T-helper 2 cell (primary cell): ENCODE measurements at places on chromosomes 11 and 22.

- peak; percentile 28 for DNase-seq
These were observed 682 bp downstream of the PGAP2 start for GRCh38 chr11:3808861-3809623.

DNA sequence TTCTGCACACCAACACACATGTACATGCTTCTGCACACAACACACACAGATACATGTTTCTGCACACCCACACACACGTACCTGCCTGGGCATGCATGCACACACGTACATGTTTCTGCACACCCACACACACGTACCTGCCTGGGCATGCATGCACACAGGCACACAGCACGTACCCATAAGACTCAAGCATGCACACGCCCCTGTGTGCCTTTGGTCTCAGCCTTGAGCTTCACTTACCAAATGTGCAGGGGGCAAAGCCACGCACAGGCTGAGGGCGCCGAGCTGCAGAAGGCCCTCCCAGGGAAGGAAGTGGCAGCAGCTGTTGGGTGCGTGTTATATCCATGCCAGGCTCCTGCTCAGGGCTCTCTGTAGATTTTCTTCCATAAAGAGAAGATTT is 34.7 kb upstream of the SMIM38 start:
- DNase-seq = no peak

DNA sequence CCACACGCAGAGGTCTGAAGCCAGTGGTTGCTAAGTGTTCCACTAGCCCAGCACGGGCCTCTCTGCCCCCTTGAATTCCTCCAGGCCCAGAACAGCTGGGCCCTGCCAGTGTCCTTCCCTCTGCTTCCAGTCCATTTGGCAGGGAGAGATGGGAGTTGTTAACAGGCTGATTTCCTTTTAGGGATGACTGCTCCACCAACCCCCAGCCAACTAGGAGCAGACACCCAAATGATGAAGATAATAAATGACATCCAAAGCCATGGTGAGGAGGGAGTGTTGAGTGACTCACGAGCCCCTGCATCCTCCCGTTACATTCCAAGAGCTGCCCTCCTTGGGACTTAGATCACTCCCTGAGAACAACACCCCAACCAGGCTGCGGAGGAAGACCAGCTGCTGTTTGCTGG is 20.6 kb downstream of the PARVA start:
- DNase-seq = no peak

GRCh38 chr11:112162761-112163546 is 940 bp downstream of the IL18 start:
- no peak for DNase-seq

- no peak for DNase-seq
These were observed 5.0 kb downstream of the SHANK3 start for GRCh38 chr22:50677493-50678217.

DNA sequence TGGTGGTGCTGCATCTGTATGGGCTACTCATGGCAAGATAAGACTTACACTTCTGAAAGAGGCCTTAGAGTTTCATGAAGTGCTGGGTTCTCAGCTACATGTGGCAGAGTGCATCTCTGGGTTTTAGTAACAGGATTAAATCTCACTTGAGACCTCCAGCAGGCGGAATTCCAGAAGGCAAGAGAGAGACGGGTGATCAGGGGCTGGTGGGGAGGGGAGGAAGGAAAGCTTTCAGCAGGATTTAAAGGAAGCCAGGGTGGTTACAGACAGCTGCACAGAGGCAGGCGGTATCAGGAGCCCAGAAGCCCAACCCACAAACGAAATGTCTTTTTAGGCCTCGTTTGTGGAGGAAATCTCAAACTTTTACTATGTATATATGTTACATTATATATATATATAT is 56.2 kb upstream of the CD82 start:
- no peak for DNase-seq

DNA sequence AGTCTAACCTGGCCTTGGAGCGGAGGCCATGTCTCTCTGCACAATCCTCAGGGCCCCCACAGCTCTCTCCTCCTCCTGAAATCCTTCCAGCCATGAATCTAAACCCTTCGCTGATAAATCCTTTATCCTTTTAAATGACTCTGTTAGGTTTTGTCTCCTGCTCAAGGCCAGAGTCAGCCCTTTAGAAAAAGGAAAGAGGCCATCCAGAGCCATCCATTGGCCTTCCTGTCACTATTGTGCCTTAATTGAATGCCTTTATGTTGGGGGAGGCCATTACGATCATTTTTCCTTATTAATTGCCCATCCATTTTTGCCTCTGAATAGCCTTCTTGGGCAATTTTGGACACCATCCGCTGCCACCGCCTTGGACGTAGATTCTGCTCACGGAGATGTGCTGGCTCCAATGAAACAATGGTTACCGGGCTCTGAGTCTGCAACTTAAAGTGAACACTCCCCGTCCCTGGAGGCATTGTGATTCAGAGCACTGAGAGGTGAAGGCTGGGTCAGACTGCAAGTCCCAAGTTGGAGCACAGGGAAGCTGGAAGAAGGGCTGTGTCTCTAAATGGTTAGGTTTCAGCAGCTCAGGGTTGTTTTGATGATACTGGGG is 213.0 kb upstream of the E2F8 start:
- DNase-seq = no peak

DNA sequence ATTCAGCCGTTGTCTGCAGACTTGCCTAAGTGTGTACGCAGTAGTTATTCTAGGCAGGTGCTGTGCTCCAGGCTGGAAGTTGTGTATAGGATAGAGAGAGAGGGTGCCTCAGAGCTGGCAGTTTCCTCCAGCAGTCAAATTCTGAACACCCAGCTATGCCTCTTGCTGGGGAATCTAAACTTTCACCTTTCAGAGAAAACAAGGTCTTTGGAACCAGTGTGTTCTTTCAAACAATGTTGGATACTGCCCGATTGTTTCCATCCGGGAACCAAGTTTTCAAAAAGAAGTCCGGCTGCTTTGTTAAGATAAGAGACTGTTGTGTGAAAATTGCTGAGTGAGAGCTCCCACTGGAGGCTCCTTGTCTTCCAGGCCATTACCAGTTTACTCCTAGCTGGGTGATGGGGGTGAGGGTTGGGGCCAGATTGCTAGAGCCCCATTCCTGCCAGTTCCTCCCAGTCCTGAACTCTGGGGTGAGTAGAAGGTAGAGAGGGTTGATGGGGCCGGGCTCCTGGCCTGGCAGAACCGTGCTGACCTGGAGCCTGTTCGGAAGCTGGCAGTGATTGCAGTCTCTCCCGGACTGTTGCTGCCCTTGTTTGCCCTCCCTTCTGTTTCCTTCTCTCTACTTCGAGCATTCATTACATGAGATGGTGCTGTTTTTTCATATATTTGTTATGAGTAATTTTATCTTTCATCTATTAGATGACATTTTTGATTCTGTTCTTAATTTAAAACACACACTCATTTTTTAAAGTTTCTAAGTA is 150.2 kb downstream of the TEAD1 start:
- no peak for DNase-seq

DNA sequence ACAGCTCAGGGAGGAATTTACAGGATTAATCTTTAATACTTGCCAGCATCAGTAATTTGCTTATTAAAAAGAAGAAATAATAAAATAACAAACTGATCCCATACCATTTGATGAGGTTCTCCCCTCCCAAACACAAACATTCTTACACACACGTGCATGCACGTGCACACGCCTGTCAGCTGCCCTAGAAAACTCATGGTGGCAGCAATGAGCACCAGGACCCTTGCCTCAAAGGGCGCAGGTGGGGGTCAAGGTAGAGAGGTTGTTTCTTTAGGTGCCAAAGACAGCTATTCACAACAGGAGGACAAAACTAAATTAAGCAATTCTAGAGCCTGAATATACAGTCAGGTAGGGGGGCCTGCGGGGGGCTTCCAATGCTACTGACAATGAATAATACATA is 219.3 kb downstream of the BUD13 start:
- no peak for DNase-seq

- DNase-seq = no peak
These were observed 272.5 kb downstream of the SBF2 start for GRCh38 chr11:10021563-10021962.

DNA sequence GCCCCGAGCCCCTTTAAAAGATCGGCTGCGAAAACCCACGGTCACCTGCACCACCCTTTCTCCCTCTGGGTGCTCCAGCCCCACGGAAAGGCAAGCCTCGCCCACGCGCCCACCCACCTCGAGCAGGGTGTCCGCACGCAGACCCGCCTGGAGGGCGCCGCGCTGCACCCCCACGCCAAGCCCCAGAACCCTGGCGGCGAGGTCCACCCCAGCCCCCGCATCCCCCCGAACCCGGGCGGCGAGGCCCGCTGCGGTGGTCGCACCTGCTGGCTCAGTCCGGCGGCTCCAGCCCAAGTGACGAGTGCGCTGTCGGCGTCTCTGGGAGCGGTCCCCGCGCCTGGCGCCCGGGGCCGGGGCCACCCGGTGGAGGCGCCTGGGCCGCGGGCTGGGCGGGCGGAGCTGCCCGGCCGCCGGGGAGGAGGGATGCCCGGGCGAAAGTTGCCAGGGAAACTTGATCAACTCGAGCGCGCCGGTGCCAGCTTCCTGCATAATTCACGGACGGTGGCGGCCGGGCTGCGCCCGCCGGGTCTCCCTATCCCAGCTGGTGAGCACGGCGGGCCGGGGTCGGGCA is 1.1 kb downstream of the SHANK2 start:
- no peak for DNase-seq

- no peak for DNase-seq
These were observed 93.9 kb upstream of the MTMR2 start for GRCh38 chr11:96017856-96018255.

GRCh38 chr11:125215976-125216375 is 51.4 kb downstream of the PKNOX2 start:
- no peak for DNase-seq

- DNase-seq = no peak
These were observed 3.1 kb downstream of the CST6 start for GRCh38 chr11:66014804-66015453.

GRCh38 chr11:133082841-133083488 is 449.3 kb downstream of the OPCML start:
- peak; percentile 36 for DNase-seq

GRCh38 chr11:70341881-70342429 is 56.4 kb upstream of the CTTN start:
- no peak for DNase-seq

- no peak for DNase-seq
These were observed 114.4 kb upstream of the NARS2 start for GRCh38 chr11:78689101-78689500.

- no peak for DNase-seq
These were observed 58.1 kb downstream of the PPFIA1 start for GRCh38 chr11:70328556-70328955.

- DNase-seq = no peak
These were observed 70.7 kb downstream of the TEAD1 start for GRCh38 chr11:12744826-12745502.

- DNase-seq = no peak
These were observed 15.6 kb upstream of the RDX start for GRCh38 chr11:110311783-110312579.

DNA sequence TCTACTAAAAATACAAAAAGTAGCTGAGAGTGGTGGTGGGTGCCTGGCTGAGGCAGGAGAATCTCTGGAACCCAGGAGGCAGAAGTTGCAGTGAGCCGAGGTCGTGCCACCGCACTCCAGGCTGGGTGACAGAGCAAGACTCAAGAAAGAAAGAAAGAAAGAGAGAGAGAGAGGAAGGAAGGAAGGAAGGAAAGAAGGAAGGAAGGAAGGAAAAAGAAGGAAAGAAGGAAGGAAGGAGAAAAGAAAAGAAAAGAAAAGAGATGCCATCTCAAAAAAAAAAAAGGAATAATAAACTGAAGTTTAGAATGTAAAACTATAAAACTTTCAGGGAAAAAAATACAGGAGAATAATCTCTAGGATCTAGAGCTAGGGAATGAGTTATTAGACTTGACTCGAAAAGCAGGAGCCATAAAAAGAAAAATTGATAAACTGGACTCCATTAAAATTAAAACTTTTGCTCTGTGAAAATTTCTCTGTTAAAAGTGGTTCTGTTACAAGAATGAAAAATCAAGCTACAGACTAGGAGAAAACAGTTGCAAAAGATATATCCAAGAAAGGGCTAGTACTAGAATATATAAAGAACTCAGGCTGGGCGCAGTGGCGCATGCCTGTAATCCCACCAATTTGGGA is 13.4 kb upstream of the SEPTIN5 start:
- DNase-seq = no peak

- DNase-seq = no peak
These were observed 37.8 kb downstream of the DLG2 start for GRCh38 chr11:85589373-85589772.

- DNase-seq = no peak
These were observed 118.0 kb downstream of the KCNQ1 start for GRCh38 chr11:2562890-2563212.

DNA sequence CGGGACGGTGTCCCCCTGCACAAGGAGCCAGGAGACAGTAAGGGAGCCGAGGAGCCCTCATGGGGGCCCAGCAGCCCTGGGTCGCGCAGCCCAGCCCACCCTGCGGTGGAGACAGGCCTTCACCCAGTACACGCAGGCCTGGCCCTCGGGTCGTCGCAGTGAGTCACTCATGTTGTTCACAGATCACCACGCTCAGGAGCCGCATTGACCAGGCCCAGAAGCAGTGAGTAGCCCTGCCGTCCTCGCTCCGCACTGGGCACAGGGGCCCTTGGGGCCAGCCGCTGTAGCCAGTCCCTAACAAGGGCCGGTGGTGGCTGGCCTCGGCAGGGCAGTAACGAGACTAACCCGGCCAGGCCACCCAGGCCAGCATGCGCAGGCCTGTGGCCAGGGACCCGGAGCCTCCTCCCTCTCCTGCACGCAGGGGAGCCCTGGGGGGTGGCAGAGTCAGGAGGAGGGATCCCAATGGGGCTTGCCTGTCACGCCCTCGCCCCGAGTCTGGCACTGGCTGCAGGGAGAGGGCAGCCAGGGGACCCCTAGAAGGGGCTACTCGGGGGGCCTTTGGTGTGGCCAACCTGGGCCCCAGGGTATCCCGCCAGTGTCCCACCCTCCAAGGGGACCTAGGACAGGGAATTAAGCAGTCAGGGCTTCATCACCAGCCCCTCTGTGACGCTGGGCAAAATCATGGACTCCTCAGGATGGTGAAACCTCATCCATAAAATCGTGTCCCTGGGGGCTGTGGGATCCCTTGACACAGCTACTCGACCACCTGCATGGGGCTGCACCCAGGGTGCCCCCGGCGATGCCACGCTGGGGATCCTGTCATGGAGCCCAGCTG is 10.1 kb upstream of the MRPL23 start:
- no peak for DNase-seq

- no peak for DNase-seq
These were observed 364.7 kb downstream of the METTL15 start for GRCh38 chr11:28472904-28473303.

- DNase-seq = no peak
These were observed 39.7 kb downstream of the IGLL5 start for GRCh38 chr22:22927196-22927887.

GRCh38 chr11:115990004-115990447 is 485.8 kb upstream of the CADM1 start:
- DNase-seq = no peak

- no peak for DNase-seq
These were observed 39.0 kb downstream of the FAM83F start for GRCh38 chr22:40033586-40034380.

DNA sequence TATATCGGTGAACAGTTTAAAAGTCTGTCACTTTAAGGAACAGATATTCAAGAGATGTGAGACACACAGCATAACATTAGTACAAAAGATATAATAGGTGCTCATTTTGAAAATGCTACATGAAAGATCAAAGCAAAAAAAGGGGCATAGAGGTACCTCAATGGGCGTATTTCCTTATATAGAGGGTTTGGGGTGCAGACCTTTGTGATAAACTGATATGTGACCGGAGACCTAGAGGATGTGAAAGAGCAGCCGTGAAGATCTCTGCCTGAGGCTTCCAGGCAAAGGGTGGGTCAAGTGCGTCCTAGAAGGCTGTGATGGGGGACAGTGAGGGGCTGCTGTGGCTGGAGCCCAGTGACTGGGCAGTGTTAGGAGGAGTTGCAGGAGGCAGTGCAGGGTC is 551.4 kb downstream of the ETS1 start:
- no peak for DNase-seq
